ENCODE measurements at places on chromosomes 5 and 9. TPM values are rescaled to one million over a fixed set of nuclear protein-coding genes. Genes with fewer than 3 reads are reported as not detected.

SLC27A6 gene
- not detected for total RNA-seq

NR6A1 gene
- total RNA-seq: 0.83 TPM

KIF2A gene
- total RNA-seq: 209 TPM

SPATA31D4 gene
- total RNA-seq: not detected

TOR2A gene
- total RNA-seq: 12.7 TPM

PCDHA9 gene
- not detected for total RNA-seq

GRCh38 chr5:124841829-124842712 lies 95.6 kb upstream of the ZNF608 start:
- no peak overlapping the region for H3K4me3 ChIP-seq
- no peaks in the 10 kb centered on the region for H3K27me3 ChIP-seq
- no peak for DNase-seq
- H3K27ac ChIP-seq: no peak overlapping the region

- no peak overlapping the region for H3K4me3 ChIP-seq
- H3K4me1 ChIP-seq: no peaks in the 10 kb centered on the region
- no peak for DNase-seq
Measured at GRCh38 chr5:68739752-68740151, 354.1 kb upstream of the SLC30A5 start.

DNA sequence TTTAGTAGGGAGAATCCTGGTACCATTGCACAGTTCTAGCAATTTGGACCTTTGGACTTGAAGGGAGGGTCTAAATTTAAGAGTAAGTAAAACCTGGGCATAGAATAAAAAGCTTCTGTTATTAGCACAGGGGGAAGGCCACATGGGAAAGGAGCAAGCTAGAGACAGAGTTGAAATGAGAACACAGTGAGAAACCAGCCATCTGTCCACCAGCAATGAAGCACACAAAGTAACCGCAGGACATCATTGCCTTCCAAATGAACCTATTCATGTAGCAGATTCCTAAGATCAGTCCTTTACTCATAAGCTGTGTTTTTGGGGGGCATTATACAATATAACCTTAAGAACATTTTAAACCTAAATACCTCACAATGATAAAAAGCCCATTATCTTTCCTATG lies 407.4 kb downstream of the HCN1 start:
- H3K4me3 ChIP-seq: no peak overlapping the region
- no peak for DNase-seq
- H3K4me1 ChIP-seq: no peaks in the 10 kb centered on the region
- H3K27me3 ChIP-seq: no peaks in the 10 kb centered on the region
- H3K27ac ChIP-seq: no peak overlapping the region

DNA sequence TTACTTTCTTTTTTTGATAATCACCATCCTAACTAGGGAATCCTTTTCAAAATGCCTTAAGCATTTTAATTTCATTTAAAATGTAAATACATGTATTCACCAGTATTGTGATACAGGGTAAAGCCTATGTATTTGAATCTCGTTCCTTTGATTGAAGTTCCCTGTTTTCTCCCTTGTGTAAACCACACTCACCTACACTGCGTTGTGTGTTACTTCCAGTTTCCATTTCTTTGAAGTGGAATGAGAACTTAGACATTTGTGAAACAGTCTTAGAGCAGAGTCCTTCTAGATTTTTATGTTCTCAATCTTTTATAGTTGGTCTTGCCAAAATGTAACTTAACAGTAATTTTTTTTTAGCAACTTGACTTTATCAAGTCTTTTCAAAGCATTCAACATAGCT lies 101.4 kb downstream of the ZNF462 start:
- no peak overlapping the region for H3K4me3 ChIP-seq
- no peak overlapping the region for H3K27ac ChIP-seq
- H3K36me3 ChIP-seq: no peaks in the 10 kb centered on the region
- DNase-seq: no peak
- no peaks in the 10 kb centered on the region for H3K4me1 ChIP-seq
- H3K27me3 ChIP-seq: no peaks in the 10 kb centered on the region

DNA sequence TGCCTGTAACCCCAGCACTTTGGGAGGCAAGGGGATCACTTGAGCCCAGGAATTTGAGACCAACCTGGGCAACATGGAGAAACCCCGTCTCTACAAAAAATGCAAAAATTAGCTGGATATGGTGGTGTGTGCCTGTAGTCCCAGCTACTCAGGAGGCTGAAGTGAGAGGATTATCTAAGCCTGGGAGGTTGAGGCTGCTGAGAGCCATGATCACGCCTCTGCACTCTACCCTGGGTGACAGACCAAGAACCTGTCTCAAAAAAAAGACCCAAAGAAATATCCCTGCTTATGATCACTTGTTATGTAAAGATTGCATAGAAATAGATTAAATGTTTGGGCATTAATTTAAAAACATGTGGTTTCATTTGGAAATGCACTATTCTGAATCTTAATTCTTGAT lies 125.1 kb downstream of the UGCG start:
- no peak overlapping the region for H3K27ac ChIP-seq
- DNase-seq: no peak
- peaks cover 3% of the 10 kb centered on the region for H3K27me3 ChIP-seq
- peaks cover 12% of the 10 kb centered on the region for H3K4me1 ChIP-seq
- no peaks in the 10 kb centered on the region for H3K36me3 ChIP-seq

GRCh38 chr9:82673919-82674318 lies 389.0 kb downstream of the RASEF start:
- DNase-seq: no peak
- no peaks in the 10 kb centered on the region for H3K27me3 ChIP-seq
- no peaks in the 10 kb centered on the region for H3K4me1 ChIP-seq
- no peak overlapping the region for H3K4me3 ChIP-seq
- H3K27ac ChIP-seq: no peak overlapping the region

DNA sequence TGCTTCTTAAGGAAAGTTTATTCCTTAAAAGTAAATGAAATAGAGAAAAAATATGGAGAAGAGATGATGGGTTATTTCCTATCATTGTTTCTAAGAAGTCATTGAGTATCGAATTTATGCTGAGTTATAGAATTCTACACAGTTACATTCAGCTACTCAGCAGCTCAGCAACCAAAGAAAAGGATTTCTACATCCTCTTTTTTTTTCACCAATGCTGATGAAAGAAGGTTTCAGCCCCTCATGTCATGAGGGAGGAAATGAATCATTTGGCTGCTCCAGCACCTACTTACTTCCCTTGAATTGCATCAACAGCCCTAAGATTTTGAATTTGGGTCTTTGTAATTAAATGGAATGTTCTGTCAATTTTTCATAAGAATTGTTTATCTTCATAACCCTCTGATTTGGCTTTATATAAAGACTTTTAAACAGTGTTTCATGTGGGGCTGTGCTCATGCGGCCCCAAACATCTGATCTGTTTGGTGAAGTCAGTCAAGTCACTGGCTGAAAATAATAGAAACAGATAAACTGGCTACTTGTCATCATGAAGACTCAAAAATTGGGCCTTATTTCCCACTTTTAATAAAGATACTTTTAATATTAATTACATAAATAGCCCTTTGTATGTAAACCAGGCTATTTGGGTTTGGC lies 18.5 kb upstream of the SNX2 start:
- peaks cover 5% of the 10 kb centered on the region for H3K27me3 ChIP-seq
- no peaks in the 10 kb centered on the region for H3K36me3 ChIP-seq
- no peak for DNase-seq
- H3K27ac ChIP-seq: no peak overlapping the region
- no peak overlapping the region for H3K4me3 ChIP-seq
- peaks cover 16% of the 10 kb centered on the region for H3K4me1 ChIP-seq

DNA sequence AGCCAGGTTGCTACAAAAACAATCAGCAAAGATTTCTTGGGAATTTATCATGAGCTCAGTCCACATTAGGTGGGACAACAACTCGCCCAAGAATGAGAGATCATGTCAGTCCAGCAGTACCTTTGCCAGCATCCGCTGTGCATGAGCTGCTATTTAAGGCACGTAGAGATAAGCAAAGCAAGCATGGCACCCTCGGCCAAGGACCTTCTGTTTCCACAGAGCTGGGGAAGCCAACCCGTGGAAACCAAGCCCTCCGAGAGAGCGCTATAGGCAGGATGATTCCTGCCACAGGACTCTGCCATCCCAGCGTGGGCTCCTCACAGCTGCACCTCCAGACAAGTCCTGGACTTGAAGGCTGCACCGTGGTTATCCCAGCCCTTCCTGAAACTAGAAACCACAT lies 189.5 kb upstream of the PPP1R26 start:
- peaks cover 4% of the 10 kb centered on the region for H3K27me3 ChIP-seq
- DNase-seq: no peak
- H3K4me3 ChIP-seq: no peak overlapping the region
- H3K36me3 ChIP-seq: no peaks in the 10 kb centered on the region
- H3K4me1 ChIP-seq: no peaks in the 10 kb centered on the region

Measured in activated CD4-positive, alpha-beta memory T cell treated with anti-CD3 and anti-CD28 coated beads for 36 hours (primary cell).